ENCODE measurements at places on chromosomes 5 and 9.

DNA sequence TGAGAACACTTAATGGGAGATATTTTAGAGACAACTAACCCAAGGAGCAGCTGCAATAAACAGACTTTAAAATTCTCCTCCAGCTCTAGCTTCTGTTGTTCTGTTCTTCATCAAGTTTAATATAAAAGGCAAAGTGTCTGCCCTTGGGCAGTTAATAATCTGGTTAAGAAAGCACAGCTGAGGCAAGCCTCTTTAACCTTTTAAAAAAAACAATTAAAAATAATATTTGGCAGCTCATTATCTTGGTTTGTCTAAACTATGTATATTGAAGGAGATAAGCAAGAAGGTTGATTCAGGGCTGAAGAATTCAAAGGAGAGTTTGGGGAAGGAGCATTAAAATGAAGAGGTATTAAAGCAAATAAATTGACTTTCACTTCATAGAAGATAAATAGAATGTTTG, 75.4 kb downstream of the TSSK1B start:
- DNase-seq = no peak

GRCh38 chr9:134221273-134222017, 57.1 kb upstream of the RNU6ATAC start:
- DNase-seq = no peak

GRCh38 chr5:65508978-65509377, 27.3 kb upstream of the ADAMTS6 start:
- DNase-seq = no peak

DNA sequence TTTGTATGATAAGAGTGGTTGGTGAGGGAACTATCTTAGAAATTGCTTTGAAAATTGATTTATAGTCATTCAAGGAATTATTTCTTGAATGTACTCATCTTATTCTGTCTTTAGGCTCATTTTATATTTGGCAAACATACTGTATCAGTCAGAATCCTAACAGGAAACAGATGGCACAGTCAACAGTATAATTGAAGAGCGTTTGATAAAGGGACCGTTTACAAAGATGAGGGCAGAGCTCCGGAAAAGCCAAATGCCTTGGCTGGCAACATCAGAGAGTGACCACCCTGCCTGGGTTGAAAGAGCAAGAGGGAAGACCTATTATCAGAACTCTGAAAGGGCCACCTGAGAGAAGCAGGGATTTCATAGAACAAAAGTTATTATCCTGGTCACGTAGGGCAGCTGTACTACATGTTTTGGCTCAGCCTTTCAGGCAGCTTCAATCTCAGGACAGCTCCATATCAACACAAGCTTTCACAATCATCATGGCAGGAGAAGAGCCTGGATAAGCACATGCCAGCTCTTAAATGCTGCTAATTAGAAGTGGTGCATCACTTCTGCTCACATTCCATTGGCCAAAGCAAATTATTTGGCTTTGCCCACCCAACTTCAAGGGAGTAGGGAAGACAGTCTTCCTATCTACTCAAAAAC, 47.2 kb upstream of the ARL15 start:
- no peak for DNase-seq

DNA sequence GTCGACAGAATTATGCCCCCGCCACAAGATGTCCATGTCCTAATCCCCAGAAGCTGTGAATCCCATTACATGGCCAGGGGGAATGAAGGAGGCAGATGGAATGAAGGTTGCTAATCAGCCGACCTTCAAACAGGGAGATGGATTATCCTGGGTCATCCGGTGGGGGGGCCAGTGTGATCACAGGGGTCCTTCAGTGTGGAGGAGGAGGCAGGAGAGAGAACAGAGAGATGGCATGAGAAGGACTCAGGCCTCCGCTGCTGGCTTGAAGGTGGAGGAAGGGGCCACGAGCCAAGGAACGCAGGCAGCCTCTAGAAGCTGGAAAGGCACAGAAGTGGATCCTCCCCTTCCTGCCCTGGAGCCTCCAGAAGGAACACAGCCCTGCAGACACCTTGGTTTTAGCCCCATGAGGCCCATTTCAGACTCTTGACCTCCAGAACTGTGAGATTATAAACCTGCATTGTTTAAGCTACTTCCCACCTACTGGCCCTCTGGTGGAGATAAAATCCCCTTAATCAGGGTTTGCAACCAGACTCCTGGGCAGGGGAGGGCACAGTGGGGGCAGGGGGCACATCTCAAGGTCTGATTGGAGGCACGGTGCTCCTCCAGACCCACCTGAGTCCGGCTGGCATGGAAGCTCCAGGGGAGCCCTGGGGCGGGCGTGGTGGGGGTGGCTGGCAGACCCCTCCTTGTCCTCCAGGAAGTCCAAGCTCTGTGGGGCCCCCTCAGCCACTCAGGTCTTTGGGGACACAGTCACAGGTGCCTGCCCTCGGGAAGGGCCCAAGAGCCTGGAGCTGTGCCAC, 13.8 kb downstream of the PTGES2 start:
- DNase-seq = no peak

All from stimulated activated CD8-positive, alpha-beta memory T cell treated with anti-CD3 and anti-CD28 coated beads, Interleukin-4, amount 100 ng/mL, for 24 hours (primary cell).